Nephron progenitor cell (in vitro differentiated cells): ENCODE measurements at places on chromosomes 4 and X.

GRCh38 chrX:101206471-101206870 is 13.1 kb upstream of the DRP2 start:
- DNase-seq = no peak

- DNase-seq = no peak
Measured at GRCh38 chr4:143411527-143412419, 75.1 kb downstream of the GAB1 start.

DNA sequence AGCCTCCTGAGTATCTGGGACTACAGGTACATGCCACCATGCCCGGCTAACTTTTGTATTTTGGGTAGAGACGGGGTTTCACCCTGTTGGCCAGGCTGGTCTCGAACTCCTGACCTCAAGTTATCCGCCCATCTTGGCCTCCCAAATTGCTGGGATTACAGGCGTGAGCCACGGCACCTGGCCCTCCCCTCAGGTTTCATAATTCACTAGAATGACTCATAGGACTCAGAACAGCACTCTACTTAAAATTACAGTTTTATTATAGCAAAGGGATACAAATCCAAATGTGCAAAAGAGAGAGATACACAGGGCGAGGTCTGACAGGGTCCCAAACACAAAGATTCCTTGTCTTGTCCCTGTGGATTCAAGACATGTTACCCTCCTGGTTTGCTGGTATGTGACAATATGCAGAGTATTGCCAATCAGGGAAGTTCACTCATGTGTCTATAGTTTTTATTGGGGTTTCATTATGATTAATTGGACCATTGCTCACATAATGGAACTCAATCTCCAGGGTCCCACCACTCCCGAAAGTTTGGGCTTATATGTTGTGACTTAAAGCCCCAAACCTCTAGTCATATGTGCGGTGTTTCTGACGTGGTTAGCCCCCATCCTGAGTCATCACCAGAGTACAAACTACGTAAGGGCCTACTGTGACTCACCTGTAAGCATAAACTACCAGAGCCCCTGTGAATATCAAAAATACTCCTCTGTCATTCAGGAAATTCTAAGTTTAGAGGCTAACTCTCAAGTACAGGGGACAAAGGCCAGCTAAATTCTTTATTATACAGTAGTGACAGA is 5.2 kb downstream of the YIPF6 start:
- no peak for DNase-seq

DNA sequence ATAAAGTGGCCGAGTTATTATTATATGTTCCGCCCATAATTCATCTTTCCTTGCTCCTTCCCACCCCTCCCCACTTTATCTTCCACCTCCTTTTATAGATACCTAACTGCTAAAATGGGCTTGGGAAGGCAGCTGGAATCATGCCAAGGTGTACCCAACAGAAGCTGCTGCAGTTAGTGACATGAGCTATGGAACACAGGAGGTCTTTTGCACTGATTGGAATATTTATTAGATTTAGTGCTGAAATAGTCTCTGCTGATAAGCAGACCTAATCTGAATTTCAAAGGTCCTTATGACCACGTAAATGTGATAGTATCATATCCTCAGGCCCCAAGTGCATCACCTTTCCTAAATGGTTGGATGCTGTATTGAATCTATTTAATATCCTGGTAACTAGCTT is 64.9 kb downstream of the HMGB2 start:
- DNase-seq = no peak

GRCh38 chr4:163562496-163562895 is 68.0 kb downstream of the TMA16 start:
- no peak for DNase-seq

DNA sequence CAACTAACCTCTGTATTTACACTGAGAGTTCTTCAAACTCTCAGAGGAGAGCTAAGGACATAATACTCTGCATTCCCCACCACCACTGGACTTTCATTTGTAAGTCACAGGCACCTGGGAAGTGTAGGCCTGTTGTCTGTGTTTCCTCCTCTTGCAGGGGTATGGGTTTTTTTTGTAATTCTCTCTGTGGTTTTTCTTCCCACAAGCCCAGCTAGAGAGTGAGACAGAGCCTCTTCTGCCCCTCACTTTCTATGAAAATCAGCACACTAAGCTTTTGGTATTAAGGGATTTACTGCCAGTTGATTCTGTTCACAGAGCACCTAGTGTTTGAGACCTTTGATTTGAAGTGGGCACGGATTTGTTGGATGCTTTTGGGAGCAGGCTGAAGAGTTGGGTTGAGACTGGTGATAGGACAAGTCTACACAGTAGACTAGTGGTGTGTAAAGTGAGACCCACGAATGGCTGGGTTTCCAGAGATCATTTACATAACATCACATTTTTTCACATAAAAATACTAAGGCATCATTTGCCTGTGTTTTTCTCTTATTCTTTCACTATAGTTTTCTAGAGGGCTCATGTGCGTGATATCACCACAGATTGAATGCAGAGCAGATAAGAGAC is 28.9 kb upstream of the WDR17 start:
- no peak for DNase-seq

DNA sequence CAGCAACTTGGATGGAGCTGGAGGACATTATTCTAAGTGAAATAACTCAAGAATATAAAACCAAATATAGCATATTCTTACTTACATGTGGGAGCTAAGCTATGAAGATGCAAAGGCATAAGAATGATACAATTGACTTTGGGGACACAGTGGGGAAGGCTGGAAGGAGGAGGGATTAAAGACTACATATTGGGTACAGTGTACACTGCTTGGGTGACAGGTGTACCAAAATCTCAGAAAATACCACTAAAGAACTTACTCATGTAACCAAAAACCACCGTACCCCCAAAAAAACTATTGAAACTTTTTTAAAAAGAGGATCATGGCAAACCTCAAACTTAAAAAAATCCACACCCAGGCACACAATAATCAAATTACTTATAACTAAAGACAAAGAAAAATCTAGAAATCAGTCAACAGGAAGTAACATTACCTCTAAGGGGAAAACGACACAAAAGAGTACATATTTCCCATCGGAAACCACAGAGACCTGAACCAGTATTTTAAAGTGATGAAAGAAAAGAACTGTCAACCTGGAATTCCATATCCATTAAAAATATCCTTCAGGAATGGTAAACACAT is 241.8 kb downstream of the PRDM5 start:
- DNase-seq = no peak

- DNase-seq = no peak
Measured at GRCh38 chrX:108219949-108220601, 128.5 kb downstream of the ATG4A start.

GRCh38 chr4:24026596-24026995 is 136.7 kb upstream of the PPARGC1A start:
- no peak for DNase-seq

- DNase-seq = no peak
Measured at GRCh38 chrX:100379388-100379986, 30.6 kb downstream of the PCDH19 start.

- DNase-seq = no peak
Measured at GRCh38 chr4:36111172-36111571, 133.1 kb downstream of the ARAP2 start.

DNA sequence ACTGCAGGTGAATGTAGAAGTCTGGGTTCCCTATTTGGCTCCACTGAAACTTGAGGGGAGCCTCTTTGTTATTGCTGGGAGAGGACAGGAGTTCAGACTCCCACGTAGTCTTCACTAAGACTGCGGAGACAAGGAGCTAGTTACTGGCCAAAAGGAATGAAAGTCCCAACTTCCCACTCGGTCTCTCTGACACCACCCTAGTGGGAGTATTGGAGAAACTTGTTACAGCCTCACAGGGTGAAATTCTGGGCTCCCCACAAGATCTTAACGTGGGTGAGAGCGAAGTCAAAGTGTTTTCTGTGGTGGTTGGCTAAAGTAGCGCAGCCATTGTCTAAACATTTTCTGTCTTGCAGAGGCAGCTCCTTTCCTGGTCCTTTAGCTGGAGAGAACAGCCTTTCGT is 13.5 kb downstream of the MYOZ2 start:
- no peak for DNase-seq

DNA sequence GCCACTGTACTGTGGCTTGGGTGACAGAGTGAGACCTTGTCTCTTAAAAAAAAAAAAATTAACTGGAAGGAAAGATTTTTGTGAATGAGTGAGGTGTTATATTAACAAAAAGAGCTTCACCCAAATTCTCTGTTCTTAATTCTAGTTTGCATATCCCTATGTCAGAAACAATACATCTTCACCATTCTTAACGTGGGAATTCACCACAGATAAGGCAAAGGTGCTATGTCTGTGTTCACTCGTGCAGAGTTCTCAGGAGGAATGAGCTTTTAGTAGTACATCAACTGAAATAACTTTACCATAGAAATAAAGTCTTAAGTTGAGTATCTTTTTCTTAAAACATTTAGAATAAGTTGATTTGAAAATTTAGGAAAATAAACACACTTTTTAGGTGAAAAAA is 135.1 kb downstream of the RAPGEF2 start:
- DNase-seq = no peak

DNA sequence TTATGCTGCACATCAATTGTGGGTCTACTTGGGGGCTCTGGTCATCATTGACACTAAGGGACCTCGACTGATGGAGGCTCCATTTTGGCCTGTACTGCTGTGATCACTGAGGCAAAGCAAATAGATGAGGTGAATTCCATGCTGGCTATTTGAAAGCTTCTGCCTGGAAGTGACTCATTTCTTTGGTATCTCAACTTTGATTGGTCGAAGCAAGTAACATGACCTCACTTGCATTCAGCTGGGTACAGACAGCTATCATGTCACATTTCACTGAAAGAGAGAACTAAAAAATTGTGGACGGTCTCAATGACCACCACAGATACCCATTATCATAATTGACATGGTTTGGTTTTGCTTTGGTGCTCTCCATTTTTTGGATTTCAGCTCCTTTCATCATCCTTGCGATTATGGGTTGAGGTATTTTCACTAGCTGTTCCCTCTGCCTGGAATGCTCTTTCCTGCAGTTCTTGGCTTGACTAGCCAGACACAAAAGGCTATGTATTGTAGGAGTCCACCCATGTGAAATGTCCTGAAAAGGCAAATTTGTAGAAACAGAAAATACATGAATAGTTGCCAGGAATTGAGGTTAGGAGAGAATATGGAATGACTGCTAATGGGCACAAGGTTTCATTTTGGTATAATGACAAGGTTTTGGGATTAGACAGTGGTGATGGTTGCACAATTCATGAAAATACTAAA is 369.2 kb upstream of the LCORL start:
- no peak for DNase-seq

GRCh38 chr4:101977076-101977475 is 186.5 kb downstream of the BANK1 start:
- DNase-seq = no peak

GRCh38 chr4:102825261-102826091 is 1.9 kb downstream of the UBE2D3 start:
- peak; percentile 11 for DNase-seq

DNA sequence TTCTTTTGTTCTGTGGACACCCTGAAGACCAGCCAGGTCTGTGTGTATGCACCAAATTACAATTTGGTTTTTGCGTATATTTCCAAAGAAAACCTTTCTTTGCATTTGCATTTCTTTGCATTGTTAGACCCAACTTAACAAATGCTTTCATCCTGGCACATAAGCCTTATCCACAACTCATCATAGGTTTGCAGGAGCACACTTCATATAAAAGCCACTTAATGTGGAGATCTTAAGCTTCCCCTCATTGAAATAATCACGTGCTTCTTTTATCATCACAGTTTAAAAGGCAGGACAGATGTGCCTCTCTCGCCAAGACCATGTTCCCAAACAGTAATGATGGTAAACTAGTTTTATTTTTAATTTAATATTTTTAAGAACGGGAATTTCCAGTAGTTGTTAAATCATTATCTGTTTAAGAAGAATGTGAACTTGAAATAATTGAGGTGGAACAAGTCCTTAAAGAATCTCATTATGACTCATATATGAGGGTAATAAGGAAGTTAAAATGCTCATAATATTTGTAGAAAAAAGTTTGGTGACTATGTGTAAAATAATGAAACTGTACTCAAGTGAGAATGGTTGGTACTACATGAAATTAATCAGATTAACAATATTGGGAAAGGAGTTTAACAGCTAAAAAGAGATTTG is 65.5 kb downstream of the GLRA3 start:
- DNase-seq = no peak

DNA sequence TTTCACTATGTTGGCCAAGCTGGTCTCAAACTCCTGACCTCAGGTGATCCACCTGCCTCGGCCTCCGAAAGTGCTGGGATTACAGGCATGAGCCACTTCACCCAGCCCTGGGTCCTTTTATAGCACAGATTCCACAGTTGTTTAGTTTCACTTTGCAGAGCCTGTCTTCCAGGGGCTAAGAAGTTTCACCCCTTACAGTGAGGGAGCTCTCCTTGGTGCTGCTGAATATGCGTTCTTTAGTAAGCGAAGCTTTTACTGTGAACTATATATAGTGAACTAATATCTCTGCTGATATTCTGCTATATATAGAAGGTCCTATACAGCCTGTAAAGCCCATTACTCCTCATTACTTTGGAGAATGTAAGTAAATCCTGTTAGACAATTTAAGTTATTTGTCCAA is 4.2 kb downstream of the TCEAL6 start:
- DNase-seq = no peak

- DNase-seq = no peak
Measured at GRCh38 chrX:37875675-37876074, 28.3 kb upstream of the DYNLT3 start.

DNA sequence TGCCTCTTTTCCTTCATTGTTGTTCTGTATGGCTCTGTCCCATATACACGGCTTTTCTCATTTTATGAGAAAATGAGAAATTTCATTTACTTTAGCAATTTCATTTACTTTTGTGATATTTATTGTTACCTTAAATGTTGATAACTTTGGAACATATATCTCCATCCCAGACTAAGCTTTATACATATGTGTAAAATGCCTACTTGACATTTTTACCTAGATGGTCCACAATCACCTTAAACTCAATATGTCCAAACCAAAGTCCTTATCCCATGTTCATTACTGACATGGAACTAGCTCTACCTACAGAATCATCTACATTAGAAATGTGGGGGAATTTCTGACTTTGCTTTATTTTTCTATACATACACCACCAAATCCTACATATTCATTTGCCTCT is 590.5 kb upstream of the CT83 start:
- DNase-seq = no peak

DNA sequence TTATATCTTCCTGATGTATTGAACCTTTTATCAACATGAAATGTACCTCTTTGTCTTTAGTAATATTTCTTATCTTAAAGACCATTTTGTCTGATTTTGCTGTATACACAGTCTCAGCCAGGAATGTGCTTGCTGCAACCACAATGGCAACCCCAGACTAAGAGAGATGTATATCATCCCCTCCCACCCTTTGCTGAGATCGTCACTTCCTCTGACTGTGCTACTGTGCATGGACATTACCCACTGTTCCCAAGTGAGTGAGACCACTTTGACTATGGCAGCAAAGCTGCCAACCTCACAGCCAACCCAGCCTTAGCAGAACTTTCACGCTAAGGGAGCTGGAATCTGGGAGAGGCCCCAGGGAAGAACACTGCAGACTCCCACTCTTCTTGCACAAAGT is 46.0 kb downstream of the EIF2S3 start:
- DNase-seq = no peak

GRCh38 chr4:54378461-54378860 is 149.4 kb downstream of the PDGFRA start:
- no peak for DNase-seq
